Thyroid gland (tissue), 4 donors: ENCODE measurements at places on chromosomes 1 and 21. TPM values are rescaled to one million over a fixed set of nuclear protein-coding genes. Genes with fewer than 3 reads are reported as not detected.

Gene LCE1C
- total RNA-seq = not detected

- DNase-seq = no peak
Measured at GRCh38 chr1:203308328-203308922, 3.1 kb downstream of the BTG2 start.

DNA sequence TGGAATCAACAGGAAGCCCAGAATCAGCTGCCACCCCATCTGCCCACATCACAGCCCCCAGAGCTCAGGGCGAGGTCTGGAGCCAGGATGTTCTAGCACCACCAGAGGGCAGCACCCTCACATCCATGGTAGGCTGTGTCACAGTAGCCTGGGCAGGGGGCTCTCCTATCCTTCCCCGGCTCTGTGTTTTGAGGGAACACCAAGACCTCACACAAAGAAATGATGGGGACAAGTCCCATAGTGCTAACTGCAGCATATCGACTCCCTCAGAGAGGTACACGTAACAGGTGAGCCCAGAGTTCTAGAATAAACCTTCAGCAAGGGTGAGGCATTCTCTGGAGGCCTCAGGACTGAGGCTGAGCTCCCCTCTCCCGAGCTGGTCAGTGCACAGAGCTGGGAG, 2.3 kb upstream of the KCNC4 start:
- DNase-seq = peak; percentile 65

- no peak for DNase-seq
Measured at GRCh38 chr1:24903560-24903954, 26.5 kb downstream of the RUNX3 start.

- no peak for DNase-seq
Measured at GRCh38 chr1:62397301-62397700, 39.5 kb upstream of the USP1 start.

DNA sequence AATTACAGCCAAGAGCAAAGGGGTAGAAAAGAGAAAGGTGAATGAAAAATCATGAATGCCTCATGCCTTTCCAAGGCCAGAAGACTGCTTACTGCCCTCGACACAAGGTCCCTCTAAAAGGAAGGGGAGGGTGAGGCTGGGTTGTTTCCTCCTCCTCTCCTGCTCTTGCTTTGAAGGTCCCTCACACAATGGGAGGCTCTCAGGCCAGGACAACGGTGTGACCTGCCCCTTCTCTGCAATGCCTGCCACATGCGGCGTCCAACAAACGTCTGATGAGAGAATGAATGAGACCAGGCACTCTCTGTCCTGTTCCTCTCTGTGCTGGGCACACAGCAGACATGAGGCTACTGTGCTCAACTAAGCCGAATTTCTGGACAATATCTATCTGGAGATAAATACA, 51.3 kb downstream of the SSBP3 start:
- no peak for DNase-seq

- no peak for DNase-seq
Measured at GRCh38 chr21:14686466-14687267, 140.6 kb upstream of the SAMSN1 start.

Gene DTL
- total RNA-seq = 3.9 TPM

Gene GPR25
- not detected for total RNA-seq

Gene TMOD4
- total RNA-seq = not detected

DNA sequence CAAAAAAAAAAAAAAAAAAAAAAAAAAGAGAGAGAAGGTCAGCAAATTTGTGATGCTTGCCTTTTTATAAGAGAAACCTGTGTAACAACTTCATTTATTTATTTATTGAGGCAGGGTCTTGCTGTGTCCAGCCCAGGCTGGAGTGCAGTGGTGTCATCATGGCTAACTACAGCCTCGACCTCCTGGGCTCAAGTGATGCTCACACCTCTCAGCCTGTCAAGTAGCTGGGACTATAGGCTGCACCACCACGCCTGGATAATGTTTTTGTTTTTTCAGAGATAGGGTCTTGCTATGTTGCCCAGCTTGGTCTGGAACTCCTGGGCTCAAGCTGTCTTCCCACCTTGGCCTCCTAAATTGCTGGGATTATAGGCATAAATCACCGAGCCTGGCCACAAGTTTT, 42.4 kb downstream of the DHCR24 start:
- DNase-seq = no peak

GRCh38 chr1:66624412-66625060, 90.6 kb downstream of the SGIP1 start:
- no peak for DNase-seq

- DNase-seq = no peak
Measured at GRCh38 chr1:71498542-71498941, 417.7 kb upstream of the ZRANB2 start.

Gene SMCP
- not detected for total RNA-seq

Gene AMPD1
- total RNA-seq = not detected

GRCh38 chr21:29762570-29763082, 177.2 kb downstream of the GRIK1 start:
- DNase-seq = no peak

Gene CHRM3
- total RNA-seq = 9.6 TPM

- DNase-seq = peak; percentile 8
Measured at GRCh38 chr21:44653656-44654575, 543 bp downstream of the KRTAP12-4 start.

- DNase-seq = no peak
Measured at GRCh38 chr1:24206516-24207394, 19.7 kb upstream of the IFNLR1 start.

Gene CEP170
- 93.8 TPM for total RNA-seq

GRCh38 chr1:160797861-160798273, 1.9 kb downstream of the LY9 start:
- DNase-seq = no peak

Gene CCDC181
- 0.40 TPM for total RNA-seq

Gene CCDC30
- total RNA-seq = 21.2 TPM

DNA sequence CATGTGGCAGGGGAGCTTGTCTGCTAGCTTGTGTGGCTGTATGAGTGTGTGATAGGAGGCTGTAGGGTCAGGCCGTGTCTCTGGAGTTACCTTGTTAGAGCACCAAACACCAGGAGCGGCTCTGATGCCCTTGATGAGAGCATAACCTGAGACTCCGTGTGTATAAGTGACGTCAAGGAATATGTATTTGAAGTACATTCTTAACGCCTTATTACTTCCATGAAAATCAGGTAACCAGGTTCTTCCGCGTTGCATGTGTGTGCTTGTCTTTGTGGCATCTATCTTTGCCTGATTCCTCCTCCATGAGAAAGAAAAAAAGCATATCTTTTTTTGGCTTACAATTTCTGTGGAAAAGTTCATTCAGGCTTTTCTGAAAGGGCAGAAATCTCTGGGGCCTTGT, 4.6 kb downstream of the OLFML3 start:
- no peak for DNase-seq

DNA sequence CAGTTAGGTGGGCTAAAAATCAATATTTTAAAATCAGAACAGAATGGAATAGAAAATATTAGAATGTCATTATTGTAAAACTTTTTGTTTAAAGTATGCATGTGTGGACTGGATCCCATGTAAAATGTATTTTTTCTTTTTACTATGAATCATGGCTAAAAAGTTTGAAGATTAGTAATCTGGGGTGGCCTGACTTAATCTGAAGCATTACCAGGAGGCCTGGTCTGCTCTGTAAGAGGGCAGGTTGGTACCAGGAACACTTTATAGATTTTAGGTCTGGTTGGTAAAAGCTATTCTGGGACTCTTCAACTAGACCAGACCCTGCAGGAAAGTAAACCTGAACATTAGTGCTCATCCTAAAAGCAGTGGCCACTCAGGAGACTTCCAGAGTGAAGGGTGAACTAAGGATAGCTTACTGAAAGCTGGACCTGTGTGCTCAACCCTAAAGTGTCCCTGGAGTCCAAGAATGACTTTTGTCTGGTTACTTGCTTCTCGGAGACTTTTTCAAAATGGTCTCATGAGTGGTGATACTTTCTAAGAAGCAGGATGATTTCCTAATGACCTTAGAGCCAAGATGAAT, 16.5 kb downstream of the RGL1 start:
- no peak for DNase-seq

GRCh38 chr1:159090286-159091179, 14.0 kb upstream of the AIM2 start:
- no peak for DNase-seq

- peak; percentile 76 for DNase-seq
Measured at GRCh38 chr1:27349784-27350662, 8.2 kb downstream of the SYTL1 start.

DNA sequence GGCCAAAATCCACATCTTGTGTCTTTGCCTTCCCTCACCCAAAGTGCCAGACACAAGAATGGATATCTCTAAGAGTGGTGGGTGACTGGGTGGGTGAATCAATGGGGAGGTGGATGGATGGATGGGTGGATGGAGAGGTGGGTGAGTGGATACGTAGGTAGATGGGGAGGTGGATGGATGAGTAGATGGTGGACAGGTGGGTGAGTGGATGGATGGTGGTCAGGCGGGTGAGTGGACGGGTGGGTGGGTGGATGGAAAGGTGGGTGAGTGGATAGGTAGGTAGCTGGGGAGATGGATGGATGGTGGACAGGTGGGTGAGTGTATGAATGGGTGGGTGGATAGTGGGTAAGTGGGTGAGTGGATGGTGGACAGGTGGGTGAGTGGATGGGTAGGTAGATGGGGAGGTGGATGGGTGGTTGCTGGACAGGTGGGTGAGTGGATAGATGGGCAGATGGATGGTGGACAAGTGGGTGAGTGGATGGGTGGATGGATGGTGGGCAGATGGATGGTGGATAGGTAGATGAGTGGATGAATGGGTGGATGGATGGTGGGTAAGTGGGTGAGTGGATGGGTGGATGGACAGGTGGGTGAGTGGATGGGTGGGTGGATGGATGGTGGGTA, 34.2 kb downstream of the SLC19A1 start:
- no peak for DNase-seq

GRCh38 chr1:84006591-84006990, 7.7 kb upstream of the TTLL7 start:
- no peak for DNase-seq

- peak; percentile 39 for DNase-seq
Measured at GRCh38 chr1:87325982-87326738, 2.5 kb upstream of the LMO4 start.

- DNase-seq = peak; percentile 42
Measured at GRCh38 chr21:43865540-43866259, 677 bp downstream of the AGPAT3 start.

- DNase-seq = no peak
Measured at GRCh38 chr1:218488986-218489385, 143.8 kb downstream of the TGFB2 start.

DNA sequence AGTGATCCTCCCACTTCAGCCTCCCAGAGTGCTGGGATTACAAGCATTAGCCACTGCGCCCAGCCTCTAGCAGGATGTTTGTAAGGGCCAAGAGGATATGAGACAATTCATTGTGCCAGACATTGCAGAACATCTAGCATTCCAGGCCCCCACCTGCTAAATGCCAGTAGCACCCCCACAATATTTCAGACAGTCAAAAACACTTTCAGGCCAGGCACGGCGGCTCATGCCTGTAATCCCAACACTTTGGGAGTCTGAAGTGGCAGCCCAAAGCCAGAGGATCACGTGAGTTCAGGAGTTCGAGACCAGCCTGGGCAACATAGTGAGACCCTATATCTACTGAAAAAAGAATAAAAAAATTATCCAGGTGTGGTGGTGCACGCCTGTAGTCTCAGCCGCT, 12.9 kb downstream of the PPIE start:
- no peak for DNase-seq

GRCh38 chr1:46153732-46154131, 21.2 kb upstream of the TSPAN1 start:
- no peak for DNase-seq

Gene LRRN2
- total RNA-seq = 2.0 TPM

DNA sequence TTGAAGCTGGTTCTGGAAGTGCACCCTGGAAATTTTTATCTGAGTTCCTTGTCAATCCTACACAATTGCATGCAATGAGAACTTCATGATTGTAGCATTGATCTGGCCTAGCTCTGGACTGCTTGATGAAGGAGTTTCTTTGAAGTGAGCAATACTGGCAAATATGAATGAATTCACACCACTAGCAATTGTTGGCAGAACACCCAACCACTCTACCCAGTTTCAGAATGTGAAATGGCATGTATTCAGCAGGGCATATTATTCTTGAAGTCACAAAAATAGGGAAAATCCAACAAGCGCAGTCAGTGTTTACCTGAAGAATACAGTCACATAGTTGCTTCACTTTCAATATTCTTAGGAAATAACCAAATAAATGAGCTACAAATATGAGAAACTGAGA, 57.3 kb downstream of the RGS5 start:
- no peak for DNase-seq

DNA sequence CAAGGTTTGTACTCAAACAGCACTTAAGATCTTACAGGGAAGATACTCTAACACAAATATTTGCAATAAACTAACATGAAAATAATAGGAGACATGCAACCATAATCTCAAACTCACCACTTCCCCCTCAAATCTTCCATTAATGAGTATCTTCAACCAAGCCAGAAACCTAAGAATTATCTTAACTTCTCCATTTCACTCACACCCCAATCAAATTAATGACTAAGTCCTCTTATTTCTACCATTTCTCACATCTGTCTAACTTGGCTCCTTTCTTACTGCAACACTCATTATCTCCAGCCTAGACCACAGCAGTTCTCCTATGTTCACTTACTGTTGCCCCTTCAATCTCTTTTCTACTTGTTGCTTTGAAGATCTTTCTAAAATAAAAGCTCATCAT, 10.4 kb downstream of the RBBP5 start:
- no peak for DNase-seq

Gene DMRTA2
- total RNA-seq = not detected

GRCh38 chr1:155241841-155242264, 13.4 kb downstream of the ENTREP3 start:
- no peak for DNase-seq

Gene CYP4A11
- total RNA-seq = not detected

DNA sequence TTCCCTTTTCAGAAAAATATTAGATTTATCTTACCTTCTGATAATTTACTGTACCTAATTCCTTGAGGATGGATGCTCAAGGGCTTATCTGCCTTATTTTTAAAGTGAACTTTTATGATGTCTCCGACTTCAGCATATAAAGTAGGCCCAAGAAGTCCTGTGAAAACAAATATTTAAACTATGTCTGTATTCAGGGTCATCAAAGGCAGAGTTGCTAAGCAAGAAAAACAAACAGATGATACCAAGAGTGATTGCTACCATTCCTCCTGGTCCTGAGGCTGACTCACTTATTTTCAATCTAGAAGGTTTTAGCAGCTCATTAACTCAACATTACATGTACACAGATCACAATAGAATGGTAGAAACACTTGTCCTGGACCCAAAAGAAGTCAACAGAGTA, 14.1 kb downstream of the F5 start:
- no peak for DNase-seq

- no peak for DNase-seq
Measured at GRCh38 chr21:36511484-36512220, 31.7 kb upstream of the CLDN14 start.

Gene SLAMF7
- total RNA-seq = 0.22 TPM

GRCh38 chr1:92509619-92510018, 22.9 kb upstream of the GFI1 start:
- DNase-seq = no peak

- no peak for DNase-seq
Measured at GRCh38 chr1:226708342-226708780, 30.7 kb downstream of the ITPKB start.

Gene HSF2BP
- 0.94 TPM for total RNA-seq
